ENCODE measurements at places on chromosomes 2 and 18. TPM values are rescaled to one million over a fixed set of nuclear protein-coding genes. Genes with fewer than 3 reads are reported as not detected.
A peak's percentile ranks its signal among the peaks of the same experiment; 100 is the strongest.

DNA sequence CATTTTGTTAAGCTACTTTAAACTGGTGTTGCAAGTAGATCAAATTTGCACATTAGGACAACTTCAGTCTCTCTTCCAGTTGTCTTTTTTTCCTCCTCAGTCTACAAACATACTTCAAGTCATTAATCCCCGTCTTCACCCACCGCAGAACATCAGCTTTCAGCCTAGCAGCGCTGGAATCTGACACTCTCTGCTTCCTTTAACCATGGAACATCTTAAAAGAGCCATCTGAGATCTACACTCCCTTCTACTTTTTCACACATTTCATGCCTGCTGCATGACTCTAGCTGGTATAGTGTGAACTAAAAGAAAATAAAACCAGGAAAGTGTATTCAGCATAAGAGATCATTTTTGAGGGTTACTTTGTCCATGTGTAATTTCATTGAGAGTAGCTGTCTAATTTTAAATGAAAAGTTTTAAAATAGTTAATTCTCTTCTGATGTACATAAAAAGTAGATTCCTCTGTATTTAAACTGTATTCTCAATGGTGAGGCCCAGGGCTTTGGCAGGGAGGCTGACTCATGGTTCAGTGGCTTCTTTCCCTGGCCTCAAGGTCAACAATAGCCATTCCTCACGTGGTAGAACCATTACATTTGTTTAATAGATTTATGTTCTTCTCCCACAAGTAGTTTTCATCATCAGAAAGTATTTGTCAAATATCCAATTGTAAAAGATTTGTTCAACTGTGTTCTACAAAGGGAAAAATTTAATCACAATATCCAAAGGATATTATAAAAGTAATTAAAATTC lies 16.5 kb downstream of the SGPP2 start:
- H3K36me3 ChIP-seq = no peaks in the 10 kb centered on the region
- no peak overlapping the region for H3K4me3 ChIP-seq
- H3K27ac ChIP-seq = no peak overlapping the region
- no peak for DNase-seq

- H3K4me3 ChIP-seq = no peak overlapping the region
- no peaks in the 10 kb centered on the region for H3K27me3 ChIP-seq
- no peaks in the 10 kb centered on the region for H3K4me1 ChIP-seq
- DNase-seq = no peak
These were observed 280.9 kb downstream of the NEDD4L start for GRCh38 chr18:58324824-58325480.

DPP4 gene
- 3.6 TPM for total RNA-seq

GRCh38 chr2:42116195-42117181 lies 52.7 kb upstream of the EML4 start:
- H3K36me3 ChIP-seq = no peaks in the 10 kb centered on the region
- no peak for DNase-seq
- no peak overlapping the region for H3K27ac ChIP-seq
- no peaks in the 10 kb centered on the region for H3K27me3 ChIP-seq
- no peak overlapping the region for H3K4me3 ChIP-seq

- peak overlapping the region; percentile 87 for H3K27ac ChIP-seq
- no peaks in the 10 kb centered on the region for H3K36me3 ChIP-seq
- H3K4me1 ChIP-seq = peaks cover 59% of the 10 kb centered on the region
These were observed 2.5 kb downstream of the DNMT3A start for GRCh38 chr2:25339211-25339674.

- peak; percentile 67 for DNase-seq
- peak within 1 kb of the TSS; percentile 71 for H3K4me3 ChIP-seq
- H3K27me3 ChIP-seq = peaks cover 41% of the 10 kb centered on the region
- no peak within 1 kb of the TSS for H3K27ac ChIP-seq
- peaks cover 14% of the 10 kb centered on the region for H3K4me1 ChIP-seq
These were observed at the start of gene PTPRM for GRCh38 chr18:7566567-7567473. Gene PTPRM, plus strand, starts transcription at chr18:7567316. Its CDS starts 503 bp downstream, at chr18:7567819.

MC2R gene
- not detected for total RNA-seq

HRH4 gene
- total RNA-seq = not detected

DNA sequence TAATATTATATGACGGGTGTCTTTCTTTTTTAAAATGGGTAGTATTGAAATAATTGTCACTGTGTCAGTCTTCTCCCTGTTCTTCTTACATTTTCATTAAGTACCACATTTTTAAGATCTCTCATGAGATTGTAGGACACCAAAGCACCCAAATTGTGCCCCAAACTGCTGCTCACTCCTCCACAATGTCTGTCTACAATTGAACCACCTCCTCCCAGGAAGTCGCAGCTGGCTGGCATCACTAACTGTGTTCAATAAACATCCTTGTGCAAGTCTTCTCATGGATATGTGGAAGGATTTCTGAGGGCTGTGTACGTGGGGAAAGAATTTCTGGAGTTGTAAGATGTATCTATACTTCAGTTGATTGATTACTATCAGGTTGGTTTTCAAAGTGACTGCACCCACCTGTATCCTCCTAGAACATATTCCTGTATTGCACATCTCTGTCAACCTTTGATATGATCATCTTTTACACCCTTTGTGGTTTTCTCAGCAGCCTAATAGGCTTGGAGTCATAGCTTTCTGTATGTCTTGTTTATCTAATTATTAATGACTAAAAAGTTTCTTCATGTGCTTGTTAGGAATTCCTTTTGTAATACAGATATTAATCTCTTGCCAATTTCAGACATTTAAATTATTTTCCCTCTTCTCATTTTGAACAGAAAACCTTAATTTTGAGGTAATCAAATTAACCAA lies 774.9 kb downstream of the RNF144A start:
- no peak overlapping the region for H3K4me3 ChIP-seq
- H3K36me3 ChIP-seq = no peaks in the 10 kb centered on the region
- no peak for DNase-seq

GRCh38 chr2:179224361-179224760 lies 40.3 kb downstream of the SESTD1 start:
- peaks cover 18% of the 10 kb centered on the region for H3K4me1 ChIP-seq
- H3K27me3 ChIP-seq = no peaks in the 10 kb centered on the region
- no peaks in the 10 kb centered on the region for H3K36me3 ChIP-seq
- no peak overlapping the region for H3K4me3 ChIP-seq
- DNase-seq = no peak
- no peak overlapping the region for H3K27ac ChIP-seq

DNA sequence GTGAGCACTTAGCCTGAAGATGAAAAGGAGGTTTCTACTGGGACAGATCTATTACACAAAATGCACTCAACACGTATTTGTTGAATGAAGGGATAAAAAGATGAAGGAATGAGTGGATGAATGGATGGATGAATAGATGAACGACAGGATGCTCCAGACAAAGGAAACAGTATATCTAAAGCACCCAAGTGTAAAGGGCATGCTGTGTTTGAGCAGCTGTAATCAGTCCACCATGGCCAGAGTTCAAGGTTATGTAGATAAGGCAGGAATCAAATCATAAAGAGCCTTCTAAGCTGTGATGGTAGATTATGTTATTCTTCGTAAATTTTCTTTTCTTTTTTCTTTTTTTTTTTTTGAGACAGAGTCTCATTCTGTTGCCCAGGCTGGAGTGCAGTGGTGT lies 213.8 kb upstream of the FBXO11 start:
- peaks cover 2% of the 10 kb centered on the region for H3K4me1 ChIP-seq
- no peak overlapping the region for H3K27ac ChIP-seq
- H3K4me3 ChIP-seq = no peak overlapping the region
- no peaks in the 10 kb centered on the region for H3K27me3 ChIP-seq
- H3K36me3 ChIP-seq = no peaks in the 10 kb centered on the region

SCN7A gene
- 0.32 TPM for total RNA-seq

DNA sequence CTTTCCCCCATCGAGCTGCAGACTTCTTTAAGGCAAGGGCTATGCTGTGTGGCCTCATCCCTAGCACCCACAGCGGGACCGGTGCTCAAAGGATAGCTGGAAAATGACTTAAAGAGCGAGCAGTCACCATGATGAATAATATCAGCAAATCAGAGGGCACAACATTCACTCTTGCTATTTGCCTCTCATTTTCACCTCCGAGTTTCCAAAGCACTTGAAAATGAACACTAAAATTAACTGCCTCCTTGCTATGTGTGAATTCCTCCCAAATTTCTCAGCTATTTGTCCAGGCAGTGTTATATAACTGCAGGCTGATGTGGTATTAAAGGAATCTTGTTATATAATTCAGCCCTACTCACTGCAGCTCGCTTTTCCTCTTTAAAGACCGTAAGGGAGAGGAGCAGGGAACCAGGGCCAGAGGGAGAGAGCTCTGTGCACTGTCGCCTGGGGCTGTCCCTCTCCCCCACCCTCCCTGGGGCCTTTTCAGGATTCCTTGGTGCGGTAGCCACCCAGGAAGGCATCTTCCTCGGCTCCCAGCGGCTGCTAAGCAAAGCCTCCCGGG lies 1.4 kb downstream of the CYS1 start:
- H3K27me3 ChIP-seq = peaks cover 59% of the 10 kb centered on the region
- H3K4me3 ChIP-seq = peak overlapping the region; percentile 86
- H3K4me1 ChIP-seq = peaks cover 18% of the 10 kb centered on the region
- no peaks in the 10 kb centered on the region for H3K36me3 ChIP-seq
- peak; percentile 23 for DNase-seq
- H3K27ac ChIP-seq = no peak overlapping the region

DNA sequence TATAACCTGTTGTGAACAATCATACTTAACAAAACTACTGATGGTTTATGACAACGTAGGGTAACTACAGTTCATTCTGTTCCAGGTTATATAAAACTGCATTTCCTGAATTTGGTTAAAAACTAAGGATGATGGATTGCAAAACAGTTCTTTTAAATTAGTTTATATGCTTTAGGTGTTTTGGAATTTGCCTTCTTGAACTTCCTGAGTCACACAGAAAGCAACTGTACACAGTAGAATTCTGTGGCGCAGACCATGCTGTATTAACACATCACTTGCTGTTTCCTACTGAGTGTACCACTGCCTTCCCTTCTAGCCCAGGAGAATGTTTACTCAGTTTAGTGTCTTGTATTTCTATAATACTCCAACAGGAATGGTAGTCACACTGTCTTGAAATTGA lies 19.4 kb downstream of the ITGB1BP1 start:
- no peak overlapping the region for H3K4me3 ChIP-seq
- H3K4me1 ChIP-seq = peaks cover 11% of the 10 kb centered on the region
- no peaks in the 10 kb centered on the region for H3K27me3 ChIP-seq
- peaks cover 4% of the 10 kb centered on the region for H3K36me3 ChIP-seq

NT5C1B gene
- not detected for total RNA-seq

DNA sequence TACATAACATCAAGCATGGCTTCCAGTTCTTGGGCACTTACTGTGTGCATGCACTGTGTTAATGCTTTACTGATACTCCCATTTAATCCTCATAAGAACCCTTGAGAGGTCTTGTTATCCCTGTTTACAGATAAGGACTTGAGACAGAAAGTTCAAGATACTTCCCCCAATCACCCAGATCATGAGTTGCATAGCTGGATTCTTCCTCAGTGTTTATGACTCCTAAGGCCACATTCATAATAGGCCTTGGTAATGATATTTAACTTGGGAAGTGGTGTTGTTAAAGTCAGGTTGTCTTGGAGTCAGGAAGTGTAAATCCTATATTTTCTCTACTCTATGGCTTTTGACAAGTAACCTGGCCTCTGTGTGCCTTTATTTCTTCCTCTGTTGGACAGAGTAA lies 22.7 kb downstream of the NOSTRIN start:
- no peaks in the 10 kb centered on the region for H3K27me3 ChIP-seq
- H3K27ac ChIP-seq = no peak overlapping the region

DNA sequence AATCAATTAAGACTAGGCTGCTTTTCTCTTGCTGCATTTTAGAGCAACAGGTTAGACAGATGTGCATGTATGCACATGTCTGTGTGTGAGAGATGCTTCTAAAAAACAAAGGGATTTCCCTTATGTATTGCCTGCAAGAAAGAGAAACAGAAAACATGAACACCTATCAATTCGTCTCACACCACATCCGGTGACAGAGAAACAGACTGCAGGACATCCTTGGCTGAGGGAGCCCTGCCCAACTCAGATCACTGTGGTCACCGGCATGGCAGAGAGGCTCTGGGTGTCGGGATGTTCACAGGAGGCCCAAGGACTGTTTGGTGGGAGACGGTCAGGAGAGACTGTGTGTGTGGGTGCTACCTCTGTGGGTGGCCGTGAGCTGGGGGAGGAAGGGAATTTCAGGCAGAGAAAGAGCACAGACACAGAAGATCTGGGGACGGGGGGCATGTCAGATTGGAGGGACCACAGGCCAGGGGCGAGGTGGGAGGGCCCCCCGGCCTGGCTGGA lies 24.9 kb downstream of the FHL2 start:
- no peaks in the 10 kb centered on the region for H3K27me3 ChIP-seq
- H3K27ac ChIP-seq = no peak overlapping the region
- peaks cover 2% of the 10 kb centered on the region for H3K4me1 ChIP-seq
- H3K4me3 ChIP-seq = no peak overlapping the region

VSNL1 gene
- total RNA-seq = 78.4 TPM

GRCh38 chr2:222907048-222907447 lies 46.2 kb downstream of the ACSL3 start:
- peak overlapping the region; percentile 96 for H3K27ac ChIP-seq
- no peak for DNase-seq
- no peaks in the 10 kb centered on the region for H3K27me3 ChIP-seq

DNA sequence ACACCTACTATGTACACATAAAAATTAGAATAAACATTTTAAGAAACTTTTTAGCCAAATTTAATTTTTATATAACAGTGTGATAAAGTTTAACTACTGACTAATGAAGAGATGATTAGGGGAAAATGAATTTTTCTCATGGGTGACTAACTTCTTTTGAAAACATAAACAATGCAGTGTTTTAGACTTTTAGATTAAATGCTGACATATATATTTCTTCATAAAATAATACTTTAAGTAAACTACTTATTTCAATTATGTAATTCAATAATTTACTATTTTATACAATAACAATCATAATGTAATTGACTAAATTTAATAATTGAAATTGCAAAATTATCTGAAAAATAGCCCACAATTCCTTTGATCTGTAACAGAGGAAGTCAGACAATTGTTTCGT lies 233.3 kb upstream of the PXDN start:
- no peak overlapping the region for H3K4me3 ChIP-seq
- H3K4me1 ChIP-seq = peaks cover 38% of the 10 kb centered on the region
- H3K27ac ChIP-seq = no peak overlapping the region
- no peak for DNase-seq
- no peaks in the 10 kb centered on the region for H3K27me3 ChIP-seq

DNA sequence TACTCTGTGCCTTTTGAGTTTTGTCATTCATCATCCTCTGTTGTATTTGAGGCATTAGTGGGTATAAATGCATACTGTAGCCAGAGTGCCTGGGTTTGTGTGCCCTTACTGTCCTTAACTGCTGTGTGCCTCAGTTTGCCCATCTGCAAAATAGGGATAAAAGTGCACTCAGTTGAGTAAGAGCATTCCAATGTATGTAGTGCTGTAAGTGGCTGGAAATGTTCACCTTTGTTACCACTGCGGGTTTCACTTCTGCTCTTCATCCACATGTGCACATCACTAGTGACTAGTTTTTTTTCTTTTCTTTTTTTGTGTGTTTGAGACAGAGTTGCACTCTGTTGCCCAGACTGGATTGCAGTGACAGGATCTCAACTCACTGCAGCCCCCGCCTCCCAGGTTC lies 39.9 kb downstream of the PLEKHB2 start:
- H3K36me3 ChIP-seq = peaks cover 46% of the 10 kb centered on the region
- no peaks in the 10 kb centered on the region for H3K27me3 ChIP-seq
- DNase-seq = no peak
- no peak overlapping the region for H3K27ac ChIP-seq
- no peak overlapping the region for H3K4me3 ChIP-seq
